ENCODE measurements at places on chromosomes 12 and 14.

GRCh38 chr12:94561943-94562411 lies 88.4 kb downstream of the TMCC3 start:
- no peak for DNase-seq

GRCh38 chr12:111194703-111195051 lies 174.2 kb downstream of the PHETA1 start:
- no peak for DNase-seq

GRCh38 chr12:112907415-112908157 lies 824 bp downstream of the OAS1 start:
- no peak for DNase-seq

GRCh38 chr12:16880864-16881285 lies 274.9 kb upstream of the LMO3 start:
- DNase-seq: no peak

GRCh38 chr12:78952552-78952929 lies 88.0 kb downstream of the SYT1 start:
- DNase-seq: no peak

DNA sequence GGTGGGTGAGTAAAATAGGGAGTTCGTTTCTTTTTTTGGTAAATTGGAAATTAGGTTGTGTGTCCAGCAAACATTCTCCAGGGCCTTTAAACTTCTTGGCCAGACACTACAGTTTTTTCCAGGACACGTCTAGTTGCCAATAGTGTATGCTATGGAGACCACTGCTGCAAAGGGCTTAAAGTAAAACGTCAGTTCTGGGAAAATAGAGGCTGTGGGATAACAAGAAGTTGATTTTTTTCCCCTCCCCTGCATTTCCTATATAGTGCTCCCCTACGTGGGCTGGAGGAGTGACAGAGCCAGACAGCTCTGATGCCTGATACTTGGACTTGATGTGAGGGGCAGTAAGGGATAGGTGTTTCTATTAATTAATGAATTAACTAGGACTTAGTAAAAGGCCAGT lies 2.4 kb downstream of the ACVR1B start:
- no peak for DNase-seq

- DNase-seq: no peak
Measured at GRCh38 chr14:89899917-89900663, 54.4 kb downstream of the EFCAB11 start.

GRCh38 chr12:23113781-23114180 lies 488.8 kb downstream of the ETNK1 start:
- DNase-seq: no peak

DNA sequence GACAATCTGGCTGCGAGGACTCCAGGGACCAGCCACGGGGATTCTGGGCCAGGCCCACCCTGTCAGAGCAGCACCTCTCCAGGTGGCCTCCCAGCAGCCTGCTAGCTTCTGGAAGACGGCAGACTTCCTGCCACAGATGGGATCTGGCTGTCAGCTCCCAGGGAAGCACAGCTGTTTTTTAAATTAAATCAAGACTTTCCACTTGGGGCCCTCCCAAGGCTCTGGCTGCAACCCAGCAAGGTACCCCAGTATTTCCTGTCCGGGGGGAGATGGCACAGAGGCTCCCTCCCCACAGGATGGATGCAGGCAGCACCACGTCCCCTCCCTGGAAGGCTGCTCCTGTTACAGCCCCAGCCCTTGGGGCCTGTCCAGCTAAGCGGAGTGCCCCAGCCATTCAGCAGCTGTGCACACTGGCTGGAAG lies 56.9 kb downstream of the ACTN1 start:
- DNase-seq: no peak

DNA sequence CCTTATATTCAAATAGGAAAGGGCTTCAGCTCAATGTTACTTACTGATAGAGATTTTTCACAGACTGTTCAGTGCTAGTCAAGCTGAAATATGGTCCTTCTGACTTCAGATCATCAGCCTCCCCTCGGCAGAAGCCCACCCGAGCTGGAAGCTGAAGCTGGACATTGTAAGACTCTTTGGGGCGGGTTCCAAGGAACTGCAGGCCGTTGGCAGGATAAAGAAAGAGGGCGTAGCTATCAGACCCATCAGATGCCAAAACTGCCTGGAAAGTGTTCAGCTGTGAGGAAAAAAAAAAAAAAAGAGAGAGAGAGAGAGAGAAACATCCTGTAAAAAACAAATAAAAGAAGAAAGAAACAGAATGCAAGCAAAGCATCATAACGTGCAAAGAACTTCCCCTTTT lies 8.8 kb downstream of the NID2 start:
- no peak for DNase-seq

- DNase-seq: no peak
Measured at GRCh38 chr14:22478670-22479069, 110.4 kb downstream of the DAD1 start.

GRCh38 chr12:113855998-113856397 lies 110.1 kb downstream of the RBM19 start:
- DNase-seq: no peak

DNA sequence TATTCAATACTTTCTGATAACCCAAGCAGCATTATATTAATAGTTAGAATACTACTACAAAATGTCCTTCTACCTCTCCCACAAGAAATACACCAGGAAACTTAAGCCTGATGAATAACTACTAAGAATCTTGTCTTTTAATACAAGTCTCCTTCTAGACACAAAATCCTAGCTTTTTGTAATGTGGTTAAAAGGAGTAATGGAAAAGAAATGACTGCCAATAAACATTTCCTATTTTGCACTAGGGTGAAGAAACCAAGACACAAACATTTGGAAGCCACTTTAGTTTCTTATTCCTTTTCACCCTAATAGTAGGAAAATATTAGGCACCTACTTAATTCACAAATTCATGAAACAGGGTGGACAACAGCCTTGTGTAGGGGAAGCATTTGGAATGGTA lies 51.3 kb upstream of the TTC7B start:
- DNase-seq: no peak

GRCh38 chr14:69045857-69046475 lies 66.9 kb upstream of the ACTN1 start:
- DNase-seq: no peak

DNA sequence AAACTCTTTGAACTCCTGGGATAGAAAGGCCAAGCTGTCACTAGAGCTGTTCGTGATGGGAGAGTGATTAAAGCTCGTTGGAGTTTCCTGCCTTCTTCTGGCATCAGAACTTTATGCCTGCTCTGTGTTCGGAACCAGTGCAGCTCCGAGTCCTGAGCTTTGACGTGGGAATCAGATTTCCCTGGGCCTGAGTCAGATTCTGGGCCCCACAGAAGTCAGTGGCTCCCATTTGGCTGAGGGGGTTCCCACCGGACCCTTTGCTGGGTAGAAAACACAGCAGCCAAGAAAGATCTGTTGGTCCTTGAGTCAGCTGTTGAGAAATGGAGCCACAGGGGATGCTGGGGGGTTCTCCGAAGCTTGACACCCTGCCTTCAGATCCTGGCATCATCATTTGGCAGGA lies 238.0 kb downstream of the CHST11 start:
- no peak for DNase-seq

GRCh38 chr12:119013023-119013422 lies 31.7 kb downstream of the SRRM4 start:
- DNase-seq: no peak

DNA sequence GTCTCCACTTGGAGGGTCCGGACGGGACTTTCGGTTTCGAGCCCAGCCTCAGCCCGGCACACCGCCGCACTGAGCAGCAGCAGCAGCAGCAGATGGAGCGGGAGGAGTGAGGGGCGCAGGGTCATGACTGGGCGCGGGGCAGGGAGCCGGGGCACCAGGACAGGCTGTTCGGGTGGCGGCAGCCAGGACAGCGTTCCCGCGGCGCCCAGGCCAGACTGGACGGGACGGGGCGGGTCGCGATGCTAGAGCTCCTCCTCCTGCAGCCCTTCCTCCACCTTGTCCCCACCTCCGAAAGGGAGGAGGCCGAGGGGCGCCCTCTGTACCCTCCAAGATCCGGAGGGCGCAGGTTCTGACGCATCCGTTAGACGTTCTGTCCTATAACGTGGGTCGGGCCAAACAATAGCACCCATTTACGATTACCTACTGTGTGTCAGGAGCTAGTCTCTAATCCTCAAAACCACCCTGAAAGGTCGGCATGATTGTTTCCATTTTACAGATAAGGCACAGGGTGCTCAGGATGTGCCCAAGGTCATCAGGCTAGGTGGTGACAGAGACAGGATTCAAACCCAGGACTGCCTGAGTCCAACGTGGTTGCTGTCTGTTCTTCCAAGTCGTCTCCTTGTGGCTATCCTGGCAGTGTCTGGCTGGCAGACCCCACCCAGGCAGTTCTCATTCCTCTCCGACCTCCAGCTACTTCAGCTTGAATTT lies at the start of gene FKBP11:
FKBP11 (minus strand) TSS at position 189 of the 708 bp plus-strand sequence; CDS start at position 125, 64 bp downstream.
- DNase-seq: no peak

DNA sequence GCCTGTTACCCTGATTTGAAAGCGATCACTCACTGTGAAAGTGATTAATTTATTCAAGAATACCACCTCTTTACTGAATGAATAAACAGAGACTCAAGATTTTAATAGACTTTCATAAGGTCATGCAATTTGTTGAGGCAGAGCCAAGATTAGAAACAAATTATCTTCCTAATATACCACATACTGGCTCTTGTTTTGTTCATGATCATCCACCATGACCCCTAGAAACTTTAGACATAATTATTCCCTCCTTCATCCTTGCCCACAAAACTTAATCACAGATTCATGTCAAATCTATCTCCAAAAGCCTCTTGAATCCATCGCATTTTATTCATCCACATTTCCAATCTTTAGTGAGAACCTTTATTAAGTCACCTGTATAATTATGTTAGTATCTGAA lies 152.3 kb downstream of the ATXN7L3B start:
- DNase-seq: no peak

- peak; percentile 89 for DNase-seq
Measured at GRCh38 chr12:47509398-47509851, 196.4 kb downstream of the RPAP3 start.

DNA sequence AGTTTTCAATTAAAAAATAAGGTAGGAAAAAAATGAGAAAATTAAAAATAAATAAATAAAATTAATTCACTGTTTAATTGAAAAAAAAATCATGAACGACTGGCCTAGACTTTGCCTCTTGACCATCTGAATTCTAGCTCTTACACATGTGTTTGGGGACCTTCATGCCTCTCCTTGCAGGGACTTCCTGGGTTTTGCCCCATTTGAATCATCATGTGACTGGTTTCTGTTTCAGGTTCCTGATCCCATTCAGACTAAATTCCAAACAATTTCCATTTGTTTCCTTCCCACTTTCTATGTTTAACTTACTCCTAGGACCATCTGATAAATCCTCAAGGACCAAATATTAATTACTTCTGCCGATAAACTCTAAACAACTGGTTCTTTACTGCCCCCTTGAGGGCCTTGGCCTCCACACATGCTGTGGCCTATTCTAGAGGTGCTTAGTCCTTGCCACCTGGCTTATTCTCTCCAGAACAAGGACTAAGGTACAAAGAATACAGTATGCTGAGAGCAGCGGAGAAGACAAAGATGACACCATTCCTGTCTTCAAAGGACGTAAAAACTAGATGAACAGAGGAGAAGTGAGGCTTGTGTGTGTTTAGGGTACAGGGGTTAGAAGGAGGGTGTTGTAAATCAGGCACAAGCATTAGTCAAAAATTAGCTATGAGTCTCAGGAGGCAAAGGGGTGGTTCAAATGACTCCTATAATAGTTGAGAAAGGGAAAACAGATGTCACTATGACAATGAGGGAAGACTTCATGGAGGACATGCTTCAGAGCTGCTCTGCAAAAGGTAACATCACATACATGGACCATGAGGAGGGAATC lies 125.8 kb upstream of the AVPR1A start:
- DNase-seq: no peak

- DNase-seq: no peak
Measured at GRCh38 chr14:78823035-78823434, 652.9 kb downstream of the NRXN3 start.

GRCh38 chr12:1126091-1126490 lies 135.1 kb downstream of the ERC1 start:
- no peak for DNase-seq

GRCh38 chr14:92552066-92552465 lies 38.5 kb downstream of the RIN3 start:
- no peak for DNase-seq

DNA sequence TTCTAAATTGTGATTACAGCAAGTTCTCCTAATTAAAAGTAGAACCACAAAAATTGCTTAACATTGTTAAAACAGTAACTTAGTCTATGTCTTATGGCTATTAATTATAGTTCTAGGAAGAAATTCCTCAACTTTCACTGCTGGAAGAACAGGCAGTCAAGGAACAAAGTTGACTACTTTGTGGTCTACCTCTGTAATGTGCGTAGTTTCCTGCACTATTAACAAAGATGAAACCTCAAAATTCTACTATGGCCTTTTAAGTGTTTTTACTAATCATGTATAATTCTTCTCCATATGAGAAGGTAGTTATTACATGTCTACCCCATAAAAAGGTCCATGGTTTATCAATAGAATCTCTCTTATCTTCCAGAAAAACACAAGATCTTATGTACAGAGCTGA lies 7.6 kb downstream of the RASSF9 start:
- no peak for DNase-seq

DNA sequence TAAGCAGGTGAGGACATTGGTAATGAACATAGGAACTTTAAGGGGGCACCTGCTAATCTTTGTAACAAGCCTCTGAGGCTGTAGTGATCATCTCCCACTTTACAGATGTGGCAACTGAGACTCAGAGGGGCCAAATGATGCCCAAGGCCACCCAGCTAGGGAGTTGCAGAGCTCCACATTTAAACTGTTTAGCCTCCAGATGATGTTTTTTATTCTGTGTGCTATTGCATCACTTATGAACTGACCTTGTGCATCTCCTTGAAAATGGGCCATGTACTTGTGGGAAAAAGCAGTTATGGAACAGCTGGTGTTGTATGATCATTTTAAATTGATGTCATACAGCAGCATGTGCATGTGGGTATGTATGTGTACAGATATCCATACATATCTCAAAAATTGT lies 41.4 kb downstream of the TPCN1 start:
- DNase-seq: peak; percentile 8

GRCh38 chr14:95361373-95362137 lies 41.8 kb upstream of the CLMN start:
- no peak for DNase-seq

DNA sequence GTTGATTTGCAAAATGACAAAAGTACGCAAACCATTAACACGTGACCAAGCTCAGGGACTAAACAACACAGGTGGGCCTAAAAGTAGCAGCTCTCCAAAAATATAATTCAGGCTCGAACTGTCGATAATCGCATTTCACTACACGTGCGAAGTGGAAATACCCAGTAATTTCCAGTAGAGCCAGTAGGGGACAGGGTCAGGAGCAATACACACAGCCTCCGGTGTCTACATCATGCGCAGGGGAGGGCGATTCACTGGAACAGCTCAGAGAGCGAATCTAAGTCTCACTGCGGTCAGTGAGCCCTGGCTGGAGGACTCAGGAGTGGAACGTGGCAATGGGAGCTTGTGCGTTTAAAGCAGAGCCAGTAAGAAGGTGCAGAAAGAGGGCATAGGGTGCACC lies 40.4 kb downstream of the SETD3 start:
- DNase-seq: no peak
